ENCODE measurements at places on chromosomes 11 and 22. TPM values are rescaled to one million over a fixed set of nuclear protein-coding genes. Genes with fewer than 3 reads are reported as not detected.

DNA sequence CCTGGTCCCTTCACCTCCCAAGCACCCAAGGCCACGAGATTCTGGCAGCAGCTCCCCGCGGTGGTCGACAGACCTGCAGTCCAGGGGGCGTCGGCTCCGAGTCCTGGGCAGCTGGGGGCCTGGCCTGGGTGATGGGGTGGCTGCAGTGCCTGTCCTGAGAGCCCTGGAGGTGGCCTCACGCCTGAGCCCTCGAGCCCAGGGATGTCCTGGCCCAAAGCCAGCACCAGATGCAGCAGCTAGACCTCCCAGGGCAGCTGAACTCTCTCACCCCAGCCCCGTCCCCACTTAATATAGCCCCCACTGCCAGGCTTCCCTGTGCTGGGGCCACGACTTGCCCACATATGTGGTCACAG is 6.6 kb downstream of the LMNTD2 start:
- no peak for DNase-seq

DNA sequence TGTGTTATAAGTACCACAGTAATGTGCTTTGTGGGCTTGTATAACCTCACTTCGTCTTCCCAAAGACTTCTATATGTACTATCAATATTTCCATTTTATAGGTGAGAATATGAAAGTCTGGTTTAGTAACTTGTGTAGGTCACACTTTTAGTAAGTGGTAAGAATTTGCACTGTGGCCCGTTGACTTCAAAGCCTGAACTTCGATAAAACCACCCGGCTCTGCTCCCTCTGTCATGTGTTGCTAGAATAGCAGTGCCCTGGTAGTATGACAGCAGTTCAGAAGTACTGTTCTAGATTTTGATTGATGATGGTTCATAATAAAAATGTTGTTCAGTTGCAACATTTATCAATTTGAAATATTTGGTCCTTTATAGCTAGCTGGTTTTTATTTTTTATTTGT is 110.2 kb upstream of the SORL1-AS1 start:
- DNase-seq: no peak

DNA sequence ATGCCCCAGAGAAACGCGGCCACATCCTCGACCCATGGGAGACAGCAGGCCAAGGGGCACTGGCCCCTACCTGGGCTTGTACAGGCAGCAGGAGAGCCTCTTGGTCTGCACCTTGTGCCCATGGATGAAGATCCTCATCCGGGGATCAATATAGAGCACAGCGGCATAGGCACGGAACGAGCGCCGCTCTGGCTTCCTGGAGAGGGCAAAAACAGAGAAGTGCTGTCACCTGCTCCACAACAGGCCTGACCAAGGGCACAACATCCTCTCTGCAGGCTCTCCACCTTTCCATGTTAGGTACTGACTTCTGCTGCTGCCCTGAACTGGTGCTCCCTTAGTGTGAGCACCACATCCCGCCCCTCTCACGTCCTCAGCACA is 27.2 kb downstream of the MORC2 start:
- no peak for DNase-seq

- no peak for DNase-seq
Observed at GRCh38 chr11:117084992-117085391, 13.2 kb downstream of the SIK3 start.

DNA sequence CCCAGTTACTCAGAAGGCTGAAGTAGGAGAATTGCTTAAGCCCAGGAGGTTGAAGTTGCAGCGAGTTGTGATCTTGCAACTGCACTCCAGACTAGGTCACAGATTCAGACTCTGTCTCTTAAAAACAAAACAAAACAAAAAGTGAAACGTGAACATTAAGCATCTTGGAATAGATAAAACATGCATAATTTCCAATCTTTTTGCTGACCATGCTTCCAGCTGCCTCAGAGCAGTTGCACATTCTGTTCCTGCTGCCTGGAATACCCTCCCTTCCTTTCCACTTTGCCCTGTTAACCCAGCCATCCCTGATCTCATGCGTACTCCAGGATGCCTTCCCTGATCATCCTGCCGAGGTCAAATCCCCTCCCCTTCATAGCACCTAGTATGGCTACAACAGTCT is 718 bp upstream of the CCDC88B start:
- DNase-seq: no peak

DNA sequence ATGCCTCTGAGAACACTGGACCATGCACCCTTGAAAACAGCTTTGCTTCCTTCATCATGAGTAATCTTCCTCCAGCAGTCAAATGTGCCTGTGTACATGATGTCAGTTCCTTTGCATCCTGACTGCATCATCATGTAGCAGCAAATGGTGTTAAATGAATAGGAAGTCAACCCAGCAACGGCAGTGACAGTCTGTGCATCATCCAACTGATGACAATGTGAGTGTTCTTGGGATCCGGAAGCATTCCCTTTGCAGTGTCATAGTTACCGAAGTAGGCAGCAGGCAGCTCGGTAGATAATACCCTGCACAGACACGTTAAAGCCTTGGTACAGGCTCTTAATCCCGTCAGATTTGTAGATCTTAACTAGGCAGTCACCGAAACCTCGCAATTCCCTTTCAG is 2.5 kb downstream of the WBP2NL start:
- DNase-seq: no peak

DNA sequence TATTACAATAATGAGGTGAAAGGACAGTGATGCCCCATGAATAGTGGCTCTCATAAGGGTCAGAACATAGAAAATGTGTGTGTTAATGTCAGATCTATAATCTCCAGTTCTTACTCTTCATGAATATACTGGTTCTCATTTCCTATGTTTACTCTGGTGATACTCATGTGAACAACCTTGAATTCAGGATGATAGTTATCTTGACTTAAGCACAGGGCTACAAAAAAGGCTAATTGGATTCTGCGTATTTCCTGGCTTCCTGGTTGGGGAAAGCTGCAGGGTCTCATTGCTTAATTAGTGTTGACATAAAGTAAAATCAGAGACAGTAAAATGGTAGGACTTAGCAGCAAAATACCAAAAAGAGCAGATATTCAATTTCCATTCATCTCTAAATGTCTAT is 1316.8 kb upstream of the RAG2 start:
- no peak for DNase-seq

GRCh38 chr11:118914178-118914918 is 11.4 kb downstream of the BCL9L start:
- DNase-seq: no peak

- DNase-seq: no peak
Observed at GRCh38 chr11:13834463-13834862, 128.1 kb upstream of the SPON1 start.

DNA sequence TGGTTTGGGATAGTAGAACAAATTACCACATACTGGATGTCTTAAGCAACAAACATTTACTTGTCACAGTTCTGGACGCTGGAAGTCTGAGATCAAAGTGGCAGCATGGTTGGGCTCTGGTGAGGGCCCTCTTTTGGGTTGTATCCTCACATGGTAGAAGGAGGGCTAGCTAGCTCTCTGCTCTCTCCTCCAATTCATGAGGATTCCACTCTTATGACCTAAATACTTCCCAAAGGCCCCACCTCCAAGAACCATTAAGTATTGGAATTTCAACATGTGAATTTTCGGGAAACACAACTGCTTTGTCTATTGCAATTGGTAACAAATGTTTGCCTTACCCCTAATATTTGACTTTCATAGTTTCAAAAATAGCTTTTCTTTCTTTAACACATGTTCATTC is 52.6 kb downstream of the MUC15 start:
- no peak for DNase-seq

- no peak for DNase-seq
Observed at GRCh38 chr11:555780-556661, 4.5 kb downstream of the LMNTD2 start.

- DNase-seq: peak; percentile 31
Observed at GRCh38 chr22:48896766-48897644, 930.7 kb downstream of the BRD1 start.

DNA sequence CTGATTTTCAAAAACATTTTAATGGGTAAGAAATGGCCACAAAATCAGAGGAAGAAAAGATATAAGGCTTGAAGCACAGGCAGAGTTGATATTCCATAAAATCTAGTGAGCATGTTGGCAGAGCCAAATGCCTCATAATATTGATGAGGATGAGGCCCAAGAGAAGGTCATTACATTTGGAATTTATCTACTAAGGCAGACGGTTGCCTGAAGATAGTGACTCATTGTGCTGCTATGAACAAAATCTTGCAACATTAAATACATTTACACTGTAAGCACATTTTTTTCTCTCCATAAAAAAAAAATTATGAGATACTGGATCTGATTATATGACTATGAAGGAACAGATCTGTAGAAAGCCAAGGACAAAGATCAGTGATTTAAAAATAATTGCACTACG is 881.4 kb upstream of the CHORDC1 start:
- no peak for DNase-seq

DNA sequence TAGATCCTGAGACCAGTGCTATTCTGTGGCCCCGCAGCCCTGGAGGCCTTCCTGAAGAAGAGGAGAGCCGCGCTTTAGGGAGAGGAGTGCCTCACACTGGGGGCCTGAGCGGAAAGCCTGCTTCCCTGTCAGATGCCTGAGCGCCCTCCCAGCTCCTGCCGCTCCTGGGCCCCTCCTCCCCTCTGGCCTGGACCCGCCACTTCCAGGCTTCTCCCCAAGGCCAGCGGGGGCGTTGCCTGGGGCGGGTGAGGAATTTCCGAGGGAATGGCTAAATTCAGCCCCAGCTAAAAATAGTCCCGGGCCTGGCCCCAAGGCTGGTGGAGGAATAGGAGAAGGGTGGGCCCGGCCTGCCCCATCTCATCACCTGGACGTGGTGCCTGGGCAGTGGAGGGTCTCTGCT is 15.4 kb downstream of the ARHGEF17 start:
- DNase-seq: no peak

DNA sequence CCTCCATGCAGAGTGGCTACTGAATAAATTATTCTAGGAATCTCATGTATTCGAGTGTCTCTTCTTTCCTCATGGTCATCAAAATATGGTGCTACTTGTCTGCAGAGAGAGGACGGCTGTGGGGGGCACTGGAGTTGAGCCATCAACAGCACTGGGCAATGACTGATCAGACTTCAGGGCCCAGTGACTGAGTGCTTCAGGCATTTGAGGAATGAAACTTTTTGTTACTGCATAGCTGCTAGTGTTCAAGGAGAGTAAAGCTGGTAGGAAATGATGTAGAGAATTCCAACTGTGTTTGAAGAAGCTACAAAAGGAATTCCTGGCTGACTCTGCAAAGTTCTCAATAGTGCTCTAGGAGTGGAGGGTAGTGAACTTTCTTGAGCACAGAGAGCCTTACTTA is 277.7 kb downstream of the CADM1 start:
- DNase-seq: no peak

DNA sequence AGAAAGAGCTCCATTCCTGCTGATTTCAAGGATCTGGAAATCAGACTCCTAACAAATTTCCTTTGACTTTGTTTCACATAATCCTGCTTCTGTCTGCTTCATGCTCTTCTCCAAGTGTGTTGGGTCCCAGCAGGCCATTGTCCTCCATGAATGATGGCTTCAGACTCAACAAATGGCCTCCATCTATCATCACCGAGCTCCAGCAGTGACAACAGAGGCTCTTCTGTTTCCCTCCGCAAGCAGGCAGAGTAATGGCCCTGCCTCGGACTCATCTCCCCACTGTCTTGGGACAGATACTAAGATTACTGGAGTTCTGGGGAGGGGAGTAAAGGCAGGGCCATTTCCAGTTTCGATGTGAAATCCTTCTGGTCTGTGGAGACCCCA is 127.3 kb downstream of the TENM4 start:
- DNase-seq: no peak

APOA5 gene
- 7.3 TPM for total RNA-seq

C11orf91 gene
- not detected for total RNA-seq

ROM1 gene
- 0.84 TPM for total RNA-seq

CYP2D6 gene
- total RNA-seq: 236 TPM

RPS25 gene
- total RNA-seq: 228 TPM

OR10A2 gene
- not detected for total RNA-seq

MRGPRF gene
- total RNA-seq: 3.0 TPM

KCNE3 gene
- 22.9 TPM for total RNA-seq

Data from liver (tissue), 10 donors.